ENCODE measurements at places on chromosomes 3 and 15. TPM values are rescaled to one million over a fixed set of nuclear protein-coding genes. Genes with fewer than 3 reads are reported as not detected.

PYGO1 gene
- not detected for total RNA-seq

SCAPER gene
- total RNA-seq: 35.2 TPM

FAM3D gene
- total RNA-seq: not detected

GRCh38 chr15:68204776-68205557 lies at the start of gene CALML4:
Gene CALML4, minus strand, starts transcription at chr15:68205332. Its CDS starts 85 bp downstream, at chr15:68205247.
- H3K27me3 ChIP-seq: no peaks in the 10 kb centered on the region
- peaks cover 19% of the 10 kb centered on the region for H3K4me1 ChIP-seq
- no peak within 1 kb of the TSS for H3K27ac ChIP-seq
- H3K4me3 ChIP-seq: no peak within 1 kb of the TSS
- no peak for DNase-seq

GRCh38 chr3:53164911-53165310 lies 3.9 kb downstream of the PRKCD start:
- no peak for DNase-seq
- H3K27me3 ChIP-seq: no peaks in the 10 kb centered on the region
- H3K4me3 ChIP-seq: no peak overlapping the region
- H3K4me1 ChIP-seq: peaks cover 33% of the 10 kb centered on the region

DNA sequence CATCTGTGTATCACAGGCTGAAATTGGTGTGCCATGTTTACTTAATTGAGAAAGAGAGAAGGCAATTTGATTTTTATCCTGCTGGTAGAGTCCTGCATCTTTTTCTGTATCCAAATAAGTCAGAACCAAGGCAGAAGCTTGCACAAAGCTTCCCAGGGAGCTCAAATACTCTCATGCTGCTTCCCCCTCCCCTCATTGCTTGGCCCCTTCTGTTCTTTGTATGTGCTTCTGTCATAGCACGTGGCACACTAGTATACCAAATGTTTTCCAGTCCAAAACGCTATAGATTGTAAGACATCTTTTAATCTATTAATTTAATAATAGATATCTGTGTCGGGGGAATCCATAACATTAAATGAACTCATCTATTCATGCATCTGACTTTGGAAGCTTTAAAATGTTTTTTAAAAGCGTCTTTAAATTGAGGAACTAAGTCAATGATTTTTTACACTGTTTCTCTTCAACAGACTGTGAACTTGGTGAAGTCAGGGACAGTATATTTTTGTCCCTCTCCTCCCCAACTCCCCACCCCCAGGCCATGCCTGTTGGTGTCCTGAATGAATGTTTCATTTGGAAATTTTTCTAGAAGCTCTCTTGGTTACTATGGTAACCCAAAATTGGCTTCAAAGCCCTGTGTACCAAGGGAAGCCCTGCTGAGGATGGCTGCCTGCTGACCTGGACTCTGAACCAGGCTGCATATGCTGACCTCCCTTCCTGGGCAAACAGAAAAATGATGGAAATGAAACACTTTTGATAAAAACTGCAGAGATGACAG lies 26.2 kb upstream of the SLC35G2 start:
- no peak overlapping the region for H3K4me3 ChIP-seq
- no peaks in the 10 kb centered on the region for H3K36me3 ChIP-seq
- no peak overlapping the region for H3K27ac ChIP-seq
- DNase-seq: no peak
- peaks cover 7% of the 10 kb centered on the region for H3K27me3 ChIP-seq

- H3K27ac ChIP-seq: no peak overlapping the region
- no peak overlapping the region for H3K4me3 ChIP-seq
- DNase-seq: no peak
- peaks cover 5% of the 10 kb centered on the region for H3K27me3 ChIP-seq
- no peaks in the 10 kb centered on the region for H3K36me3 ChIP-seq
- peaks cover 4% of the 10 kb centered on the region for H3K4me1 ChIP-seq
Observed at GRCh38 chr3:18245721-18246120, 179.4 kb downstream of the SATB1 start.

DNA sequence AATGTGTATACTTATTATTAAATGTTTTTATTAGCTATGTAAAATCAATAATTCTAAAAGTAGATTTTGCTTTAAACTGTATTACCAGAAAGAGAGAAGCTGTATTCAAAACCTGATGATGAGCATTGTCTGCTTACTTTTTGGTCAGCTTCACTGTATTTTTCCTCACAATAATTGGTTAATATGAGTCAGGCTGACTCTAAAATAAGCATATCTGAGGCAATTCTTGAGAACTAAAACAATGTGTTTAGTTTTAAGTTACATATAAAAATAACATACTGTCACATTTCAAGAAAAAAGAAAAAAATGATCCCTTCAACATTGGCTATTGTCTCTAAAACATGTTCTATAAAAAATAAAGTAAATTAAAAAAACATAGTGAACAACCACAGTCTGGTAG lies 66.1 kb downstream of the EPHA3 start:
- H3K4me3 ChIP-seq: no peak overlapping the region
- no peak overlapping the region for H3K27ac ChIP-seq
- no peaks in the 10 kb centered on the region for H3K36me3 ChIP-seq

DNA sequence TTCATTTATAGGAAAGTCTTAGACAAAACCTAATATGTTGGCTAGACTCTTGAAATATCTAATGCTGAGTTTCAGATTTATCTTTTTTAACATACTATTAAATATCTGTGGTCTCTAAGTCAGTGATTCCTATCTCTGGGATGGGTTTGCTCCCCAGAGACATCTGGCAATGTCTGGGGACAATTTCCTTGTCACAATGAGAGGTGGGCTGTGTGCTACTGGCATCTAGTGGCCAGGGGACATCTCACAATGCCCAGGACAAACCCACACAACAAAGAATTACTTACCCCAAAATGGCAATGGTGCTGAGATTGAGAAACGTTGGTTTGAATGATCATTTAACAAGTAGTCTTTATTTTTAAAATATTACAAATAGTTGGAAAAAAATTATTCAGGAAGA lies 602.1 kb downstream of the MAGI1 start:
- no peaks in the 10 kb centered on the region for H3K4me1 ChIP-seq
- peaks cover 1% of the 10 kb centered on the region for H3K27me3 ChIP-seq
- no peaks in the 10 kb centered on the region for H3K36me3 ChIP-seq
- no peak overlapping the region for H3K4me3 ChIP-seq

DNA sequence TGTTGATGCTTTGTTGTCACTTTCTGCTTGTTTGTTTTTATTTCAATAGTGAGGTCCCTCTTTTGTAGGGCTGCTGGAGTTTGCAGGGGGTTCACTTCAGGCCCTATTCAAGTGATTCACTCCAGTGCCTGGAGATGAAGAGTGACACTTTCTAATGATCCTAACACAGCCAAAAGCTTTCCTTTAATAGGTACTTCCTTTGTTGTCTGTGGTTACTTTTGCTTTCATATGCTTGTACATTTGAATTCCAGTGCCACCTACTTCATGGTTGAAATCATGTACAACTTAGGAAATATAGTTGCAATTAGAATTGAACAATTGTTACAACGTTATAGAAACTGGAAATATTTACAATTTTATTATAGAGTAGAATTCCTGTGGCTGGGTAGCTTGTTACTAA lies 466.8 kb upstream of the EPHA3 start:
- H3K36me3 ChIP-seq: no peaks in the 10 kb centered on the region
- H3K27ac ChIP-seq: no peak overlapping the region
- DNase-seq: no peak
- no peaks in the 10 kb centered on the region for H3K27me3 ChIP-seq
- no peaks in the 10 kb centered on the region for H3K4me1 ChIP-seq

DNA sequence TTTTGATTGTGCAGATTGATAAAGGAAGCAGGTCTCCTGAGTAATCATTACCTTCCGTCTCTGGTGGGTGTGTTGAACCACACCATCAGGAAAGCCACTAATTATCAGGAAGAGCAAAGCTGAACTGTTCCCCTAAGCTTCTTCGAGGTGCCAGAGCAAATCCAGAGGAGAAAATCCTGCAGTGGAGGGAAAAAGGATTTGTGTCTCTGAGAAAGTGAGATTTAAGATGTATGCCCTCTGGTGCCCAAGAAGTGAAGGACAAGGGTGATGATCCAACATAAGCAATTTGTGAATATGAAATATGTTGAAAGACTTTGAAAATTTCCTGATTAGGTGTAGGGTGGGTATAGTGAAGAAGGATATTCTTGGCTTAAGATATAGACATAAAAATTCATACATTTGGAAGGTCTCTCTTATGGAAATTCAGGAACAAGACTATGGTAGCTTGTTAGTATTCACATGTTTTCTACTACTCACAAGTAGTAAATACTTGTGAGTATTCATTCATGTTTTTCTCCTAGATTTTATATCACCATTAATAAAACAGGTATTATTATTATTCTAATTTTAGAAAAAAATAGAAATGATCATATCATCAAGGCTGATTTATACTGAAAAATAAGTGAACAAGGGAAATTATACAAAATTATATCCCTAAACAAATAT lies 34.8 kb downstream of the COMMD2 start:
- H3K36me3 ChIP-seq: peaks cover 2% of the 10 kb centered on the region
- H3K27me3 ChIP-seq: no peaks in the 10 kb centered on the region
- no peaks in the 10 kb centered on the region for H3K4me1 ChIP-seq
- DNase-seq: peak; percentile 49
- H3K27ac ChIP-seq: no peak overlapping the region

DNA sequence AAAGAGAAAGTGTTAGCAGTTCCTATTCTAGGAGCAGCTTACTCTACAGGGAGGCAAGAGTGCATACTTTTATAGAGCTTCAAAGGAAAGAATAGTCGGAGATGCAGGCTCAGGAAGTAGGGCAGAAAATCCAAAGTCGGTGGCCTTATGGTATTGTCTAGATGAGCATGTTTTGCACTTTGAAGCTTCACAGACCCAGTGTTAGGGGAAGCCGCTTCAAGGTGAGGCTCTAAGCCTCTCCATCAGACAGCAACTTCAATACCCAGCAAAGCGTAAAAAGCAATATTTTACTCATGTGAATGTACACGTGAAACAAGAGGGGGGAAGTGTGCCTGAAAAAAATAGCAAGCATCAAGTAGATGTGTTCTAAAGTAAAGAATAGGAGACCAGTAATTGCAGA lies 125.6 kb upstream of the RASGRP1 start:
- peaks cover 1% of the 10 kb centered on the region for H3K36me3 ChIP-seq
- H3K4me3 ChIP-seq: no peak overlapping the region
- no peak for DNase-seq
- H3K27me3 ChIP-seq: no peaks in the 10 kb centered on the region

DNA sequence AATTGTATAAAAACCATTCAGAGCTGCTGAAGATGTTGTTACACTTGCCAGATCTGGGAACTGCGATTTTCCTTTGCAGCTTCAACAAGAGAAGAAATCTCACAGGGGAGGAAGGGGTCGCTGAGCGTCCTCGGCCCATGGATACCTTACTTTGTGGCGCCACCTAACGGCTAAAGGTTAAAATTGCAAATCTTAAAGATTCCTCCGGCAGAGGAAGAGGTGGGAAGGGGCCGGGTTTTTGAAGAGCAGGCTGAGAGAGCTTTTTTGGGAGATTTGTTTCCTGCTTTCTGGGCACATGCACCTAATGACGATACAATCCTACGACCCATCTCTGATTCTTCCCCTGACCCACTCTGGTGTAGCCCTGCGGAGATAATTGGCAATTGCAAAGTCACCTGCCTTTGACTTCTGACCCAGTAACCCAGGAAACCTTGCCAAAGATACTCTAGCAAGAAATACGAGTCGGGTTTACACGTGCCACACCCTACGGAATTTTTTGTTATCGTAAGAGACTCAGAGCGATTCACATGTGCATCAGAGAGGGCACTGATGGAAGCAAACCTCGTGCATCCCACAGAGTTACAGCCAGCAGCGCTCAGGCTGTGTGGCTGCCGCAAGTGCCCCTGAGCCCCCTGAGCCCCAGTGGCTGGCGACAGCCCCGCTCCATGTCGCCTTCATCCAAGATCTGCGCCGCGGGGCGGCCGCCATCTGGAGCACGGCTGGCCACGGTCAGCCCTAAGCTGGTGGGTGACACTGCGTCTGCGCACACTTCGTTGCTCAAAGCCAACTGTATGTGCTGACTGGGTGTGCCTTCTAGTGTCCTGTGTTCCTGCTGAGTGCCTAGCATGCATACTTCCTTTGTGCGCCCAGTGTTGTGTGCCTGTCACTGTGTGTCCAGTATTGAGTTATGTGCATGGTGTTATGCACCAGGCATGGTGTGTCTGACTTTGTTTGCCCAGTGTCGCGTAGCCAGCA lies 55.2 kb upstream of the CHRNA7 start:
- H3K27ac ChIP-seq: no peak overlapping the region
- H3K4me1 ChIP-seq: peaks cover 9% of the 10 kb centered on the region
- no peaks in the 10 kb centered on the region for H3K36me3 ChIP-seq
- peaks cover 27% of the 10 kb centered on the region for H3K27me3 ChIP-seq
- DNase-seq: peak; percentile 57

GRCh38 chr3:17733215-17733614 lies 9.2 kb downstream of the TBC1D5 start:
- H3K4me1 ChIP-seq: peaks cover 26% of the 10 kb centered on the region
- H3K4me3 ChIP-seq: no peak overlapping the region
- H3K36me3 ChIP-seq: peaks cover 27% of the 10 kb centered on the region
- DNase-seq: no peak
- H3K27ac ChIP-seq: no peak overlapping the region

- no peak for DNase-seq
- no peaks in the 10 kb centered on the region for H3K27me3 ChIP-seq
- no peaks in the 10 kb centered on the region for H3K36me3 ChIP-seq
- no peak overlapping the region for H3K27ac ChIP-seq
Observed at GRCh38 chr3:180409883-180410282, 192.1 kb upstream of the TTC14 start.

GRCh38 chr3:125003369-125003853 lies 52.4 kb downstream of the HEG1 start:
- H3K27ac ChIP-seq: no peak overlapping the region
- H3K4me1 ChIP-seq: peaks cover 28% of the 10 kb centered on the region
- H3K4me3 ChIP-seq: no peak overlapping the region
- no peak for DNase-seq
- H3K36me3 ChIP-seq: peaks cover 21% of the 10 kb centered on the region
- H3K27me3 ChIP-seq: no peaks in the 10 kb centered on the region

- no peak for DNase-seq
- H3K27ac ChIP-seq: no peak overlapping the region
- no peak overlapping the region for H3K4me3 ChIP-seq
- H3K4me1 ChIP-seq: no peaks in the 10 kb centered on the region
Observed at GRCh38 chr3:127709320-127710060, 36.7 kb downstream of the ABTB1 start.

DNA sequence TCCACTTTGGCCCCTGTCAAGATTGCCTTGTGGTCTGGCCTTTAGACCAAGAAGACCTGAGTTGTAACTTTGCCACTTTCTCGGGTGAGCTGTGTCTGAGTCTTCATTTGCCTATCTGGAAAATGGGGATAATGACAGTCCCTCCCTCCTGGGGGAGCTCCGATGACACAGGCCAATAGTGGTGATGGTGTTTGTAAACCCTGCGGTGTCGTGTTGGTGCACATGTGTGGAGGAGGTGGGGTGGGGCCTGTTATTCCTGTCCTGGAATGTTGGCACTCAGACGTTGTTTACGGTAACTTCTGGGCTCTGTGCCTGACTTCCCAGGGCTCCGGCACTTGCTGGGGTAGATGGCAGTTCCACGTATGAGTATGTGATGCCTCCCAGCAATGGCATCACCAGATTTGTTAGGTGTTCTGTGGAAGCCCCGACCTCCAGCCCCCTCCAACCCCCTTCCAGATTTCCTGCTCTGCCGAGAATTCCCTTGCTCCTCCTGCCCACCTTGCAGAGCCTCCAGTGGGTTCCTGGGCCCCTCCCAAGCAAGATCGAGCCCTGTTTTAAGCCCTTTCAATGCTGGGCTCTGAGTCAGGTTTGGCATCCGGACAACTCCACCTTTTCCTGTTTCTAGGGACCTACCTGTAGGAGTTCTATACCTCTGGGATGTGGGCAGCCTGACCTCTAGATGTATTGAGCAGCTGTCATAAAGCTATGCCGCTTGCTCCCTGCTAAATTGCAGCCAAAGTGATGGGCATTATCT lies 31.4 kb downstream of the HRH1 start:
- no peak for DNase-seq
- H3K4me3 ChIP-seq: no peak overlapping the region
- no peaks in the 10 kb centered on the region for H3K36me3 ChIP-seq
- peaks cover 9% of the 10 kb centered on the region for H3K27me3 ChIP-seq
